CD4-positive, alpha-beta T cell treated with Interleukin-1 beta for 1 hour (primary cell): ENCODE measurements at places on chromosomes 5 and 9.

DNA sequence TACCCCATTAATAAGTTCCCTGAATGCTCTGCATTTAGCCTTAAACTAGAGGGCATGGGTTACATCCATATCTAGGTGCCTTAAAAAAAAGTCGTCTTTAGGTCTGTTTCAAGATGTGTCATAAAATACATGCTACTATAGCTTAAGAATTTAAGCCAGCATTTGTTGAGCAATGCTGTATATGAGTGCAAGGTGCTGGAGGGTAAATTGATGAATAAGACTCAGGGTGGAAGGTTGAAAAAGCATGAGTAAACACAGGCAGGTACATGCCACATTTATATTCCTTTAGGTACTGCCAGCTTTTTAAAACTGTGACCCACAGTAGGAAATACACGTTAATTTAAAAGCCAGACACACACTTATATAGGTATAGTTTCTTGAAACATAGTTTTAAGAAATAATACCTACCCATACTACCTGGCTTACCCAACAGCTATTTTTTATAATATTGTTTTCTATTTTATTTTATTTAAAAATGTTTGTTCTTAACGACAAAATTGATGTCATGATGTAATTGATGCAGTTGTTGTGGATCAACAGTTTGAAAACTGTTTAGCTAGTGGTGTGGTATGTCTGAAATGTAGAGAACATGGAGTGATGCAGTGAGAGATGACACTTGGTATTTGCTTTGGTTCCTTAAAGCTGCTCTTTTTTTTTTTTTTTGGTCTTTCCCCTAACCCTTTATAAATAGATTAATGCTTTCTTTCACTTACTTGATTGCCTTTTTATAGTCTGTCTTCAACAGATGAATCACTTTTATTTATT, 3.9 kb downstream of the HMGCR start:
- no peak for DNase-seq

DNA sequence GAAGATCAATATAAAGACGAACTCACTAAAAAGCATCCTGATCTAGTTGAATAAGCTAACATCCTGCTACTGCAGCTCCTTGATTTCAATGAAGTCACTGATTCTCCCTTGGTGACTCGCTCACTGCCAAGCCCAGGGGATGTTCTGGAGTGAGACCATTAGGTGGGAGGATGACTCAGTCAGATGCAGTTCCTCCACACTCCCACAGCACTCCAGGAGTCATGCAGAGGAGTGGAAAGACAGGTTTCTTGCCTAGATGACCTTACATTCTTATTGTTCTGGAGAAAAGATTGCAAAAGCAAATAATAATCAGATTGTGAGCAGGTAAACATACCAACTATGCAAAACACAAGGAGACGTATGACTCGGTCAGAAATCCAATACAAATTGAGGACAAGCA, 15.3 kb downstream of the GCNT4 start:
- DNase-seq, result no peak

- DNase-seq, result no peak
Observed at GRCh38 chr5:98777295-98777694, 3.8 kb downstream of the RGMB start.

DNA sequence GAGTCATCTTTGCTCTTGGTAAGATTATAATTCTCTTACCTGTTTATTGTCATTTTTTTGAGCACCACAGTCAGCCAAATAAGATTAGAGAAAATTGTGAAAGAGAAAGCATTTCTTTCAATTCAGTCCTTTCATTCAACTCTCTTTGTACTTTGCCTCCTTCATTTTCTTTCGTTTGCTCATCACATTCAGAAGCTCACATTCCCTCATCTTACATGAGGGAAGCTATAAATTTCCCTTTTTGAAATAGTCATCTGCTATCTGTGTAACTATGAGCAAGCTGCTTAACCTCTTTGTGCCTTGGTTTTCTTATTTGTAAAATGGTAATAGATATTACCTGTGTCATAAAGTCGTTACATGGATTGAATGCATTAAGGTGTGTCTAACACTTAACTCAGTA, 41.4 kb downstream of the PAM start:
- no peak for DNase-seq

DNA sequence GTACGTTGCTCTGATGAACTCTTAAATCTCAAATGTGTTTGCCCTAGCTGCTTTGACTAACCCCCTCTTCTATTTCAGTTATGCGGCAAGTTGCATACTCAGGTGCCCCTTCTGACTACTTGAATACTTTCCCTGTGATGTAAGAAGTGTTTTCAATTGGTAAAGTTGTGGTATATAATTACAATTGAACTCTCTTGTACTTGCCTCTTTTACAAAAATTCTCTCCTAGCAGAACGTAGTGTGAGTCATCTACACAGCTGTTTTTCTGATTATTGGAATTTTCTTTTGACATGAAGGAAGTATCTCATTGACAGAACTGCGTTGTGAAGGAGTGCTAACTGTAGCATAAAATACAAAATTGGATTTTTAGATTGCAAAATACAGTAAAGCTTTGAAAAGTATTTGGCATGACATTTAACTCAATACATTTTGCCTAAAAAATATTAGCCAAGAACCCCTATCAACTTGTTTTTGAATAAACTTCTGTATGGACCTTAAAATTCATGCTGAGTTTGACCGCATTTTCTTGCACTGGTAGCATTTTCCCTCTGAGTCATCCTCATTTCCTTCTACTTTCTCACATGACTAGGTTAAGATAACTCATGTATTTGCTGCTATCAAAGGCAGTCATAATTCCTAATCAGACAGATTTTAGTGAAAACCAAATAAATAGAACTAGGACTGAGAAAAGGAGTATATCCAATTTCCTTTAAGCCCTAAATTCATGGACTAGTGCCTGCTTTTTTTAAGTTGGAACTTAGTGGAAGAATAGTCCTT, 6.3 kb downstream of the CRHBP start:
- no peak for DNase-seq

GRCh38 chr5:154117930-154118329, 72.6 kb upstream of the GALNT10 start:
- no peak for DNase-seq

DNA sequence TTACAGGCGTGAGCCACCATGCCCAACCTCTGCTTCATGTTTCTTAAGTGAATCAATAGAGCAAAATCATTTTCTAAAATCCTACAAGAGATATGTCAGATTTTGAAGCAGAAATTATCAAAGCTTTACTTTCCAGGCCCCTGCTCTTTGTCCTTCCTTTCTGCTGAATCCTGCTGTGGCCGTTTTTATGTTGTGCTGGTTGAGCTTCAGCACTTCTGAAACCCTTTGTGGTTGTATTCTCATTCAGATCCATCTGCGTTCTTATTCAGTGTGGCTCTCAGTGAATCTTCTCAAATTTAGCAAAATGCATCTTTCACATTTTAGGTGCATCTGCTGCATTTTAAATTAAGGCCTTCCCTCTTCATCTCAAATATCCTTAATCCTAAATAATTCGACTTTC, 26.0 kb downstream of the JMY start:
- DNase-seq, result no peak

DNA sequence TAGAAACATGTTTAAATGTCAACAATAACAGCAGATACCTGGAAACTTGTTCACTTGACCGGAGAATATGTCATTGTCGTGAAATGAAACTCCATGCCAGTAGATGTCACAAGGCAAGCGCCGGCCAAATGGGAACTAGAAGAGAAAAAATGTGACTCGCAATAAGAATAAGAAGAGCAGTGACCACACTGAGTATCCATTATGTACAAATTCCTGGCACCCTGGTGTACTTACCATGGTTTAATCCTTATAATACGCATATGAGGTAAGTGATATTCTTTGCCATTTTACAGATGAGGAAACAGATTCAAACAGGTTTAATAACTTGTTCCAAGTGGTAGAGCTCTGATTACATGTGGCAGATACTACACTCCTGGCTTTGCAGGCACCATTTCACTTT, 53.9 kb downstream of the TTLL11 start:
- no peak for DNase-seq

DNA sequence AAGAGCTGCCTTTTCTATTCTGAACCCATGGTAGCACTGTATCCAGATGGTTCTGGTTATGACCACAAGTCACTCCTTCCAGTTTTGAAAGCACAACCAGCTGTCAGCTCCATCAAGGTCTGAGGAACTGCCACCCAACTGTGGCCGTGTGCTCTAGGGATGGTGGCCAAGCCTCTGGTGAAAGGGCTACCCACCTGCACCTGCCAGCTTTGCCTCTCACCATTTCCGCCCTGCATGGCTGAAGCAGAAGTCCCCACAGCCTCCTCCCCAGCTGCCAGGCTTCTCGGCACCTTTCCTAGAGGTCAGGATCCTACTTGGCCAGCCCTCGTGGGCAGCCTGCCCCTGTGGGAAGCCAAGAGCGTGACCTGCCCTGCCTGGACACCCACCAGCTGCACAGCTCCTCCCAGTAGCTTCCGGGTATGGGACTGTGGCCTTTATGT, 16.8 kb downstream of the SEMA5A start:
- no peak for DNase-seq

DNA sequence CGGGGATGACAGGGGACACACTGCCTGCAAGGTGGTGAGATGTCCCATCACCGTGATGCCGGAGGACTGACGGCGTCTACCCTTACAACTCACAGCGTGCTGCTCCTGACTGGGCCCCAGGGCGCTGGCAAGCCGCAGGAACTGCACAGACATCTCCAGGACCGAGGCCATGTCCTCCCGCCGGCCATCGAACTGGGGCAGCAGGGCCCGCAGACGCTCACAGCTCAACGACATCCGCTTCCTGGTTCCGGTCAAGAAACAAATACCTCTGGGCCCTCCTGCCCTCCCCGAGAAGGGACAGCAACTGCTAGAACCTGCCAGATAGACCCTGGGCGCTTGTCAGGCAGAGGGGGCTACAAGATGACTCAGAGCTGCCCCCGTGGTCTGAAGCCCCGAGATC, 1.0 kb downstream of the SOHLH1 start:
- no peak for DNase-seq

DNA sequence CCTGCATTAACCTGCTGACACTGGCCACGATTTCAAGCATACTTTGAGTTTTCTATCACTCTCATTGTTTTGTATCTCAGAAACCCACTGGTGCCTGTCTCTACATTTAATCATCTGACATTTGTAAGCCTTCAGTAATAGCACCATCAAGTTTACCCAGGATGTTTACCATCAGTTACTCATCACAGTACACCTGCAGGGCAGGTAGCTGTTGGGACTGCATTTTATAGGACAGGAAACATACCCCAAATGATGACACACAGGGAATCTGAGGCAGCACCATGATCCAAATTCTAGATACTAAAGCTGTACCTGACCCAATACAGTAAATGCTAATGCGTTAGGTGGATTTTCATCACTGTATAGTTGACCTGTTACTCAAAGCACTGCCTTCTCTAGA, 114.2 kb downstream of the FEM1C start:
- DNase-seq, result no peak

GRCh38 chr5:127176769-127177168, 103.5 kb upstream of the C5orf63 start:
- no peak for DNase-seq

DNA sequence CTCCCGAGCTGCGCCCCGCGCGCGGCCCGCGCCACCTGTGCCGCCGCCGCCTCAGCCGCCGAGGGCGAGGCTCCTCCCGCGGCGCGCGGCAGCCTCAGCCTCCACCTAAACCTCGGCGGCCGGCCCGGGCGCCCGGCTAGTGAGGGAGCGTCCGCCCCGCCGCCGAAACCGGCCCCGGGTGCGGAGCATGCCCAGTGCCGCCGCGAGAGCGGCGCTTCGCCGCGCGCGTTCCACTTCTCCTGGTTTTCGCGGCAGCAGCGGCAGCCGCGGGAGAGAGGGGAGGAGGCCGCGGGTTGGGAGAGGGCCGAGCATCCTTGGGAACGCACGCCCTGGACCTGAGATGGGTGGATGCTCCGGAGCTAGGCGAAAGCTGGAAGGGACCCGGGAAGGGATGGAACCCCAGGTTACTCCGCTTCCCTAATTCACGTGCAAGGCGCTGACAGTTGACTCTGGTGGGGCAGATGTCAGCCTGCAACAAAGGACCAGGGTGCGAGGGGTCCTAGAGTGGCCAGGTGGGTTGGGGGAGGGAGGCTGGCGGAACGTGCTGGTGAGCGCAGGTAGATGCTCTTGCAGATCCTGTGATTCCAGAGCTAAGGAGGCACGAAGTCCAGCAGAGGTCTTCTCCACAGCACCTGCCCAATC, at the start of gene CTNND2:
CTNND2 (minus strand) TSS at position 182 of the 642 bp plus-strand sequence. CDS start 593 bp downstream, outside the sequence.
- no peak for DNase-seq

DNA sequence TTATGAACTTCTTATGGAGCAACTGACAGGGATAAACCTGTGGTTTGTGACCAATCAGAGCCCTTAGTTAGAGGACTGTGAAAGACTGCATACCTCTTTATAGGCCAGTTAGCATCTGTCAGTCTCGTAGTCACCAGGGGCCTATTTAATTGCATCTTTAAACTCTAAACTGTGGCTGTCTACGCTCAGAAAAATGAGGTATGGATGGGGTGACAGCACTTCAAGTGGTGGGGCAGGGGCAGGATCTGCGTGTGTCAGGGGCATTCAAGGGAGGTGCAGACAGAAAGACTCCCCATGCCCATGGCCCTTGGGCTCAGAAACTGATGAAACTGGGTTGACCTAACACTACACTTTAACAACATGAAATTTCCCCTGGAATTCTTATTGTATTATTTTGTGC, 132.6 kb upstream of the TBCA start:
- no peak for DNase-seq

- no peak for DNase-seq
Observed at GRCh38 chr5:115930630-115931337, 31.5 kb upstream of the LVRN start.

- DNase-seq, result no peak
Observed at GRCh38 chr5:135541807-135542502, 6.2 kb upstream of the NEUROG1 start.

- no peak for DNase-seq
Observed at GRCh38 chr9:12961276-12961809, 186.5 kb downstream of the LURAP1L start.

DNA sequence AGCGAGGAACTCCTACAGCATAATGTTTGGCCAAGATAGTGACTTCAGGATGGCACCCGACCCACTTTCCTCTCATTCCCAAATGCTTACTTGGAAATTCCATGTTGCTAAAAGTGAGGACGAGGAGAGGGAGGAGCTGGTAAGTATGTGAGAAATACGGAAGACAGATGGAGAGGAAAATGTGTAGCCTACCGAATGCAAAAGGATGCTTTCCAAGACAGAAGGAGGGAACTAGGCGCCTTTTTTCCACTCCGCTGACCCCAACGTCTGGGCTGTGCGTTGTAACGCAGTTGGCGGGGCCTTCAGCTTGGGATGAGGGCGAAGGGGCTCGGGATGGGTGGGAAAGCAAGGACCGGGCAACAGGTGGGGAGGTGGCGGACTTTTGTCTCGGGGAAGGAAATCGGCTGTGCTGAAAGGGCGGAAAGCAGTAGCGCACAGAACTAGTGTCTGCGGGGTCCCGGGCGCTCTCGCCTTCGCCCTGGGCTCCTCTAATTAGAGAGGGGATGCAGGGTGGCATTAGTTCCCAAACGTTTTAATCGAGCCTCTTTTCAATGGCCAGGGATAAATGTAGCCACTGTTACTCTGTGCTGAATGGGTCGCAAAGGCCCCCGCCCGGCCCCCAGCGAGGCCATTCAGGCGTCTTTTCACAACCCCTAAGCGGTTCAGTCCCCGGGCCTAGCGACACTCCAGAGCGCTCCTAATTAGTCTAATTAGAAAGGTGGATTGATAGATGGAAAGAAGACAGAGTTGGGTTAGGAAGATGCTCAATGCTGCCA, 12.6 kb downstream of the FOXD1 start:
- DNase-seq, result no peak
